Lung (tissue), 17 donors: ENCODE measurements at places on chromosomes 6 and 20. TPM values are rescaled to one million over a fixed set of nuclear protein-coding genes. Genes with fewer than 3 reads are reported as not detected.

RNF39 gene
- total RNA-seq, result 2.3 TPM

CARMIL1 gene
- 36.5 TPM for total RNA-seq

C6orf163 gene
- 11.5 TPM for total RNA-seq

LSM14B gene
- total RNA-seq, result 41.7 TPM

EPHA7 gene
- 6.3 TPM for total RNA-seq

NNAT gene
- total RNA-seq, result 1.9 TPM

SLC32A1 gene
- not detected for total RNA-seq

ADTRP gene
- 8.0 TPM for total RNA-seq

CST4 gene
- not detected for total RNA-seq

CDH26 gene
- 11.3 TPM for total RNA-seq

ADGRG6 gene
- total RNA-seq, result 18.4 TPM

NKAIN2 gene
- total RNA-seq, result 4.4 TPM

GTF3C6 gene
- 58.3 TPM for total RNA-seq

TRIM31 gene
- not detected for total RNA-seq

PRSS35 gene
- 9.9 TPM for total RNA-seq

MMP24 gene
- 2.3 TPM for total RNA-seq

PHACTR1 gene
- total RNA-seq, result 58.8 TPM

ZNF341 gene
- total RNA-seq, result 3.9 TPM

SLC44A4 gene
- total RNA-seq, result 66.4 TPM

NFKBIE gene
- 20.1 TPM for total RNA-seq

SYNDIG1 gene
- total RNA-seq, result 0.98 TPM

TCP11 gene
- 0.67 TPM for total RNA-seq

CCN2 gene
- 159 TPM for total RNA-seq

EPB41L1 gene
- 61.9 TPM for total RNA-seq

GJA10 gene
- not detected for total RNA-seq
